H4 (cell line): ENCODE measurements at places on chromosomes 11 and 22. TPM values are rescaled to one million over a fixed set of nuclear protein-coding genes. Genes with fewer than 3 reads are reported as not detected.
A peak's percentile ranks its signal among the peaks of the same experiment; 100 is the strongest.

Gene SLC17A6
- 0.02 TPM in 1 of 2 replicates, not detected in the other for total RNA-seq

Gene NUDT8
- total RNA-seq, result 12.4 and 15.7 TPM in 2 replicates

Gene HBG2
- 0.23 and 2.6 TPM in 2 replicates for total RNA-seq

Gene OR4D6
- not detected in 2 replicates for total RNA-seq

Gene MAML2
- 2.3 and 4.3 TPM in 2 replicates for total RNA-seq

Gene UVRAG
- 10.0 and 21.8 TPM in 2 replicates for total RNA-seq

Gene SMIM35
- not detected in 2 replicates for total RNA-seq

Gene FADS1
- total RNA-seq, result 63.2 and 68.0 TPM in 2 replicates

Gene RCOR2
- total RNA-seq, result 0.49 and 0.66 TPM in 2 replicates

Gene GGTLC3
- not detected in 2 replicates for total RNA-seq

Gene TTLL8
- not detected in 2 replicates for total RNA-seq

Gene CRYBB2
- total RNA-seq, result 0.51 and 1.6 TPM in 2 replicates

Gene TREH
- not detected in 2 replicates for total RNA-seq

Gene BATF2
- total RNA-seq, result 1.8 and 2.3 TPM in 2 replicates

Gene THY1
- total RNA-seq, result 191 and 193 TPM in 2 replicates

DNA sequence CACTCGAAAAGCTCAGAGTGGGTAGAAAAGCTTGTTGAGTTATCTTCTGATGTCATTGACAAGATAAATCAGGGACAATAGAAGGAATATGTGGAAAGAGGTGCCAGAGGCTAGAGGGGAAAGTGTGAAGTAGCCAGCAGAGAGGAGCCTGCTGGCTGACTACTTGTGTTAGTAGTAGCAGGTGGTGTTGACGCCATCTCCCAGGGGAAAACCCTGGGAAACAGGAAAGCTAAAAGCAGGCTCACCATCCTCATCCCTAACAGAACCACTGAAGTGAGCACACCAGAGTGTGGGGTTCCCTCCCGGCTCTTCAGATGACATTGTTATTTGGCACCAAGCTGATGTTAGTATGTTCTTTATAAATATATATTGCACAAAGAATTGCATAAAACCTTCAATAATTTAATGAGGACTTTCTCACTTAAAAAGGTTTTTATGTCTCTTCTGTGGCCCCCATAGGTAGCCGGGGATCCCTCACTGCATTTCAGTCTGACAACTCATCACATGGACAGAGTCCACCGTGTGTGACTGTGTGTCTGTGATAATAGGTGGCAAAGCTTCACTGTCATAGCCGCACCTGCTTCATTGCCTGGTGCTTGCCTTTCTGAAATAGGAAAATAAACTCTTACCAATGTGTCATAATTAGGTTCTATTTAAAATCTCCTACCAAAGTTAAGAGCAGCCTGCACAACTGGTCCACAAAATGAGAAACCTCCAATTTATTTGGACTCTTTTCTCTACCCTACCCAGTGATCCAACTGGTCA is 63.2 kb upstream of the TOP3B start:
- no peak for DNase-seq

DNA sequence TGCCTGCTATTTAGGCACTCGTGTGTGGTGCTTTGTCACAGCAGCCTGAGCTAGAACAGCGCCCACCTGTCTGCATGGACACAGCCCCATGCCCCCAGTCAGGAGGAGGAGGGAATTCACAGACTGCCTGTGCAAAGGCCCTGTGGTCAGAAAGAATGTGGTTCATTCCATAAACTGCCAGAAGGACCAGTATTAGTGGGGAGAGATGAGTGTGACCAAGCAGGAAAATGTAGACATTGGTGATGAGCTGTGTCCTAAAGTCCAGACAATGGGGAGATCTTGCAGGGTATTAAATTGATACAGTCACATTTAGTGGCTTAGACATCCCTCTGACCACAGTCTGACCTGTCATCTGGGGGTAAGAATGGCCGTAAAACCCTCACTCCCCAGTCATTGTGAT is 83.7 kb upstream of the LINC01488 start:
- DNase-seq, result no peak

DNA sequence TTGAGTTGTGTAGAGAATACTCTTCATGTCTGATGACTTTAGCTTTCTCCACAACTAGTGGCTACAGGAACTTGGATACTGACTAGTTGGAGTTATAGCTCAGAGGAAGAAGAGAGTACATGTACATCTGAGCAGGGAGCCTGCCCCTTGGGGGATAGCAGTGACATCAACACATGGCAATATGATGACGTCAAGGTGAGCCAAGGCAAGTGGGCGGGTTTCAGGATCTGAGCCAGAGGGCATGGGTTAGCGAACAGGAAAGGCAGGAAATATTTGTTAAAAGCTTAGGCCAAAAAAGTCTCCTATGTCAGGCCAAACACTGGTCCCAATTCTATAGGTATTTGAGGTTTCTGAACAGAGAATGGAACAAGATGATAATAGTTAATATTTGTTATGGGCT is 42.0 kb upstream of the HORMAD2 start:
- no peak for DNase-seq

DNA sequence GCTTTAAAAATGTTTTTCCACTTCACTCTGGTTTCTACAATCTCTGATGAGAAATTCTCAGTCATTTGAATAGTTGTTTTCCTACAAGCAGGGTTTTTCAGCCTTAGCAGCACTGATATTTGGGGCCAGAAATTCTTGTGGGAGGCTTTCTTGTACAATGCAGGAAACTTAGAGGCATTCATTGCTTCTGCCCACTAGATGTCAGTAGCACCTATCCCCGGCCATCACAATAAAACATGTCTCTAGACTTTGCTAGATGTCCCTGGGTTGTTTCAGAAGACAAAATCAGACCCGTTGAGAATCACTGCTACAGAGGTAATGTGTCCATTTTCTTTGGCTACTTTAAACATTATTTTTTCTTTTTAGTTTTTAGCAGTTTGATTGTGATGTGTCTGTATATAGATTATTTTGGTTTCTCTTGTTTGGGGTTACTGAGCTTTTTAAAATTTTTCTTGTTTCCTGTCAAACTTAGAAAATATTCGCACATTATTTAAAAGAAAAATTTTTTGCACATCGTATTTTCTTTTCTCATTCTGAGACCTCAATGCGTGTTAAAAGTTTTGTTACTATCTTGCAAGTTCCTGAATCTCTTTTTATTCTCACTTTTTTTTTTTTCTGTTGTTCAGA is 60.8 kb upstream of the CCDC179 start:
- DNase-seq, result peak; percentile 77

GRCh38 chr11:12528487-12528886 is 145.7 kb upstream of the TEAD1 start:
- DNase-seq, result no peak

DNA sequence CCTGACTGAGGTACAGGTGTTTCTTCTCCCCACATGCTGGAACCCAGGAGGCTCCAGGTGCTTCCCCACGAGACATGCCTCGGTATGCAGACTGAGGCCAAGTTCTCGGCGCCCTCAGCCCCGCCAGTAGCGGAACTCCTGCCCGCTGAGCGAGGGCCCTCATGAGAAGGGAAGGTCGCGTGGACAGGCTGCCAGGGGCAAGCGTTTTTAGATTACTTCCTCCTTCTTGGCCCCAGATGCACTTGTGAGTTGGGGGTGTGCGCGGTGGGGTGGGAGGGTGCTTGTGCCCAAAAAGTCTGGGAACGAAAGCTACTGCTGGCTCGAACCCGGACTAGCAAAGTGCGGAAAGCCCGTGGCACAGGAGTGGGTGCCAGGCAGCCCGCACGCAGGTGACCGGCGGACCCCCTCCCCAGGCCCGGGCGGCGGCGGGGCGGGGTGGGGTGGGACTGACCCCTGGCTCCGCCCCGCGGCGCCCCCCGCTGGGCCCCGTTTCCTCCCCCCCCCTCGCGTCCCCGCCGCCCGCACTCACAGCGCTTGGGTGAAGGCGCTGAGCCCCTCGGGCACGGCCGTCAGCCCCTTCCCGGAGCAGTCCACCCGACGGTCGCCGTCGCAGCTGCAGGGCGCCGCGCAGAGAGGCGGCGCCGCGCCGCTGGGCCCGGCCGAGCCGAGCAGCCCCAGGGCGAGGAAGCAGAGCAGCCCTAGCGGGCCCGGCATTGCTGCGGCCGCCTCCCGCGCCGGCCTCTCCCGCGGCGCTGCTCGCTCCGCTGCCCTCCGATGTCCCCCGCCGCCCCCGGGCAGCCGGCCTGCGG is 797 bp downstream of the LGR4 start:
- DNase-seq, result no peak

GRCh38 chr11:68784653-68785052 is 33.3 kb upstream of the TESMIN start:
- DNase-seq, result no peak

DNA sequence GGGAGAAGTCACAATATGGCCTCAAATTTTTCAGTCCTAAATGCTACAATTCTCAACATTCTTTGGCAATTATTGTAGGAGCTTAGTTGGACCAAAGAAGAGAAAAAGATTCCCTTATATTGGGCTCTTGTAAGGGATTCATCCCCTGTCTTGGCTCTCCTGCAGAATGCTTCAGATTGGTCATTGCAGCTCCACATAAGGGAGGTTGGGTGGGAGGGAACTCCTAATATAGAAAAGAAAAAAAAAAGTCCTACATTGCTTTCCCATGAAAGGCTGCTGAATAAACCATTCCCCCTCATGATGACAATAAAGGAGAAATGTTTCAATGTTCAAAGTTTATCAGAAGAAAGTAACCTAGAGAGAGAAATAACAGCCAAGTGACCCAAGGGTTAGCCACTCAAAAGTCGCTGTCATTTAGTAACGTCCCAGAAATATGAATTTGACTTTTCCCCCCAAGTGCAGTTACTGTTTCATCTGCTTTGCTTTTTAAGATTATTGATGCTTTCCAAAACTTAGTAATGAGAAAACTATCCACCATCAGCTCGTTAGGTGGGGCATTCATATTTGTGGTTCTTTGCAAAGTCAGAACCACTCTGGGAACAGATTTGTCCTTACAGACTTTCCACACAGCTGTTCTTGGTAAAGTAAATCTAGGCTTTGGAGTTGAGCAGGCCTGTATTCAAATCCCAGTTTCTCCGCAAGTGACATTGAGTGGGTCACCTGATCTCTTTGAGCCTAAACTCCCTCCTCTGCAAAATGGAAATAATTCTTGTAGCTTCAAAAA is 5.0 kb upstream of the SLC1A2 start:
- no peak for DNase-seq

GRCh38 chr11:123560006-123560405 is 94.4 kb downstream of the SCN3B start:
- no peak for DNase-seq

DNA sequence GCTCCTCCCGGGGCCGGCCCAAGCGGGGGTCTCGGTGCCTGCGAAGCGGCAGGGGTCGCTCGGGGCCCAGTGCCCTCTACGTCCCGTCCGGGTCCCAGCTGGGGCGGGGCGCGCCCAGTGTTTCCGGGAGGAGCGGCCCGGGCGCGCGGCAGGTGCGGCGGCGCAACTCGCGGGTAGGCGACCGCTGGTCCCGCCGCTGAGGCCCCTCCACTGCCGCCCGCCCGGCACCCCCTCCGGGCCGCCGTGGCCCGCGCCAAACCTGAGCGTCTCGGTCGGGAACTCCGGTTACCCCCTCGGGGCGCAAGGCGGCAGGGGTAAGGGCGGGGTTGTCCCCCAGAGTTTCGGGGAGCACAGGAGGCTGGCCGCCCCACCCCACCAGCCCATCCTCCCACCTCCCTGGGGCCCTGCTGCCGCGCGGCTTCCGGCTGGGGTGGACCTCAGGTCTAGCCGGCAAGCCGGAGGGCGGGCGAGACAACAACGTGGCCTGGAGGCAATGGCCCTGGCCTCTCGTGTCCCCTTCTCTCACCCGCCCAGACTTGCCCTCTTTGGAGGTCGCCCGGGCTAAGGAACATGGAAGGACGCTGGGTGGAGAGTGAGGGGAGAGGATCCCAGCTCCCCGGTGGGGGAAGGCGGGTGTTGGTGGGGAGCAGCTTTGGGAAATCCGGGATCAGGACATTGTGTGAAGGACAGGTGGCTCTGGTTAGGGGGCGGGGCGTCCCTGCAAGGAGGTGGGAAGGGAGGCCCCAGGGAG is 398 bp upstream of the CRACR2B start:
- DNase-seq, result no peak

GRCh38 chr11:123851110-123851509 is 34.4 kb downstream of the TMEM225 start:
- no peak for DNase-seq

GRCh38 chr11:31267720-31268119 is 101.8 kb downstream of the DCDC1 start:
- DNase-seq, result no peak

DNA sequence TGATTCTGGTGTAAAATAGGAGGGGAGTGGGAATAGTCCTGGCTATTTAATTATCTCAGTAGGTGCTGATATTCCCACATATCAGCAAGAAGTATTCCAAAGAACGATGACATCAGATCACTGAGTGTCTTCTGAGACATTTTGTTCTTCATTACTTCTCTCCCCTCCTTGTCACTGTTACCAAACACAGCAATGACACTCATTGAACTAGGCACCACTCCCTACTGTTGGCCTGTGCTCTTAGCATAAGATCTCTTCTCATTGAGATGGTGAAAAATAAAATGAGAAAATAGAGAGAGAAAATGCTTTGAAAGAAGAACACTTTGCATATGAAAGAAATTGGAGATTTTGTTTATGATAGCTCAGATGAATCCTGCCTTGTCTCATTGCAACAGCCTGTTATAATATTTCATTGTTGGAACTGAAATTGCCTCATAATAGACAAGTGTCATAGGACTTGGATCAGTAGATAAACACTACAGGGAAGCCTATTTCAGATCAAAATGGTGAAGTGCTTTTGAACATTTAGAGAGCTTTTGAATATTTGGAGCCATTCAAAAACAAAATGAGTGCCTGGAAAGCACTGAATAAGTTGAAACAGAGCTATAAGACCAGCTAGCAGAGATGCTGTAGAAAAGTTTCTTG is 11.3 kb upstream of the ETS1 start:
- DNase-seq, result no peak

DNA sequence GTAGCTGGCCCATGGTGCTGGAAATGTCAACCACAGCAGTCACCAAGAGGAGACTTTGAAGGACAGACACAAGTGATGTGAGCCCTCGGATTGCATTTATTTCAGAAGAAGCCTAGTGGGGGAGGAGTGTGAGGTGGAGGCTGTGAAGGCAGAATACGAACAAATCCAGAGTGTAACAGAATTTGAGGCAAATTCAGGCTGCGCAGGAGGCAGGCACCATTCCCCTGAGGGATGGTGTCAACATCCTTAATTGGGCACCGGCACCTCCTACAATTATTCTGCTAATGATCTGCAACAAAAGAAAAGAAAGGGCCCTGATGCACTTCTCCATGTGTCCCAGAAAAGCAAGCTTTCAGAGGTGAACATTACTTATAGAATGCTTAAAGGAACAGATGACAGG is 32.2 kb downstream of the CWC15 start:
- DNase-seq, result no peak
